Fibroblast of lung (primary cell): ENCODE measurements at places on chromosomes 2 and 18.

GRCh38 chr2:16303761-16304160 lies 361.9 kb downstream of the CYRIA start:
- H3K27ac ChIP-seq, result no peak overlapping the region
- no peaks in the 10 kb centered on the region for H3K27me3 ChIP-seq
- H3K4me1 ChIP-seq, result no peaks in the 10 kb centered on the region
- H3K4me3 ChIP-seq, result no peak overlapping the region

DNA sequence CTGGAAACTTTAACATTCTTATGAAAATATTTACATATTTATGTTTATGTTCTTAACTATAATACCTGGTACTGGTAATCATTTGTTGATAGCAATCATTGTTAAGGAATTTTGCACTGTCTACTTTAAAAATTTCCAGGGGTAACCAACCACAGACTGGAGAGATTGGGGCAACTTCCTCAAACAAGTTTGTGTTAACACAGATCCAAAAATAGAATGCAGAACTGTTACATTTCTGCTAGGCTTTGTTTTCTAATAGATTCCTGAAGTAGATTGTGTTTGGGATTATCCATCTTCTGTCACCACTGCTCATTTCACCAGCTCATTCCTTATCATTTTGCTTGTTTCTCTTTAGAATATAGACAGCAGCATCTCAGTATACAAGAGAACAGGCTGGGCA lies 23.7 kb downstream of the RNF125 start:
- H3K36me3 ChIP-seq, result no peaks in the 10 kb centered on the region
- H3K27ac ChIP-seq, result no peak overlapping the region
- H3K4me1 ChIP-seq, result no peaks in the 10 kb centered on the region
- no peak overlapping the region for H3K4me3 ChIP-seq

GRCh38 chr2:109320195-109320922 lies 191.4 kb downstream of the SH3RF3 start:
- H3K27ac ChIP-seq, result peak overlapping the region; percentile 3
- no peaks in the 10 kb centered on the region for H3K27me3 ChIP-seq
- peaks cover 53% of the 10 kb centered on the region for H3K4me1 ChIP-seq
- no peaks in the 10 kb centered on the region for H3K36me3 ChIP-seq

GRCh38 chr2:118922254-118922653 lies 19.7 kb upstream of the MARCO start:
- no peak for DNase-seq
- H3K36me3 ChIP-seq, result no peaks in the 10 kb centered on the region
- no peaks in the 10 kb centered on the region for H3K27me3 ChIP-seq
- H3K4me3 ChIP-seq, result no peak overlapping the region
- no peaks in the 10 kb centered on the region for H3K4me1 ChIP-seq

- DNase-seq, result no peak
- H3K27ac ChIP-seq, result no peak overlapping the region
- H3K4me3 ChIP-seq, result no peak overlapping the region
- no peaks in the 10 kb centered on the region for H3K4me1 ChIP-seq
These were observed 68.6 kb downstream of the DHRS9 start for GRCh38 chr2:169137924-169138323.

DNA sequence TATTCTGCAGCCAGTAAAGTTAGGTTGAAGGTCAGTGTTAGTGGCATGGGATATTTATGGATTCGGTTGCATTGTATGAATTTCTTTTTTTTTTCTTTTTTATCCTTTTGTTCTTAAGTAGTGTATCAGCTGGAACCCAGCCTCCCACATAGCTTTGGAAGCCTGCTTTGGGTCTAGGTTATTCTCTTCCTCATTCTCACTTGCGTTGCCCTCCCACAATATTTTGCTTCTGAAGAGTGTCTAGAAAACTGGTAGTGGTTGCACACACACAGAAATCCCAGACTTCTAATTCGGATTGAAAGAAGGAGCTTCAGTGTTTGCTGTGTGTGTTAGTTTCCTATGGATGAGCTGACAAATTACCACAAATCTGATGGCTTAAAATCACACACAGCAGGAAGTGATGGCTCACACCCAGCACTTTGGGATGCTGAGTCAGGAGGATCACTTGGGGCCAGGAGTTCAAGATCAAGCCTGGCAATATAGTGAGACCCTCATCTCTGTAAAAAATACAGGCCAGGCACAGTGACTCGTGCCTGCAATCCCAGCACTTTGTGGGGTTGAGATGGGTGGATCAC lies 104.8 kb downstream of the ARL4C start:
- no peak overlapping the region for H3K4me3 ChIP-seq
- no peak overlapping the region for H3K27ac ChIP-seq
- no peaks in the 10 kb centered on the region for H3K36me3 ChIP-seq
- no peaks in the 10 kb centered on the region for H3K4me1 ChIP-seq
- no peak for DNase-seq

DNA sequence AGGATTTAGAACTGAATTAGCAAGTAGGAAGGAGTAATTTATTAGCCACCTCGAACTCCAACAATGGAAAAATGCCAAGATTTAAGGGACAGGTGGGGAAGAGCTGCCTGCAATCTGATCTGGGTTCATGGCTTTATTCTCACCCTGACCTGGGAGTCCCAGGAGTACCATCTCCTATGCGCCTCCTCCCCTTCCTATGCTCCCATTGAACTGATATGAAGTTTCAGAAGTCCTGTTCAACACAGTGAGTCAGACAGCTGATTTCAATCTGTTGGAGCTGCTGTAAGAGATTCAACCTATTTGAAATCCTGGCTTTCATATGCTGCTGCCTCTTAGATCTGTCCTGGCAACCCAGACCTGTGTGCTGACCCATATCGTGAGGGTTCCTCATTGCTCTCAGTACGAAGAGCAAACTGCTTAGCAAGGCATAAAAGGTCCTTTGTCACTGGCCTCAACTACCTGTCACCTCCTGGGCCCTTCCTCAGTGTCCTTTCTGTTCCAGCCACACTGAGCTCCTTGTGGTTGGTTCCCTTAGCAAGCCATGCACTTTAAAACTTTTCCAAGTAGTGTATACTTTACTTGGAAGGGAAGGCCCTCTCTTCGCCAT lies 15.9 kb upstream of the CD28 start:
- peaks cover 14% of the 10 kb centered on the region for H3K4me1 ChIP-seq
- DNase-seq, result no peak
- H3K4me3 ChIP-seq, result no peak overlapping the region
- no peak overlapping the region for H3K27ac ChIP-seq
- H3K36me3 ChIP-seq, result no peaks in the 10 kb centered on the region

DNA sequence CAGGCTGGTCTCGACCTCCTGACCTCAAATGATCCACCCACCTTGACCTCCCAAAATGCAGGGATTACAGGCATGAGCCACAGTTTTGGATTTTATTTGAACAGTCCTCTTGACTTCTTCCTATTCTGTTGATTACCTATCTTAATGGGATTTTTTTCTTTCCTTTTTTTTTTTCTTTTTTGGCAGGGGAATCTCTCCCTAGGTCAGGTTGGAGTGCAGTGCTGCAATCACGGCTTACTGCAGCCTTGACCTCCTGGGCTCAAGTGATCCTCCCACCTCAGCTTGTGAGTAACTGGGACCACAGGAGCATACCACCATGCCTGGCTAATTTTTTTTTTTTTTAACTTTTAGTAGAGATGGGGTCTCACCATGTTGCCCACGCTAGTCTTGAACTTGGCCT lies 2.8 kb downstream of the MTHFD2 start:
- H3K27me3 ChIP-seq, result no peaks in the 10 kb centered on the region
- DNase-seq, result no peak

- H3K27ac ChIP-seq, result no peak overlapping the region
- H3K27me3 ChIP-seq, result no peaks in the 10 kb centered on the region
- H3K4me1 ChIP-seq, result no peaks in the 10 kb centered on the region
- H3K36me3 ChIP-seq, result no peaks in the 10 kb centered on the region
These were observed 85.1 kb upstream of the ACAA2 start for GRCh38 chr18:49898421-49898820.

DNA sequence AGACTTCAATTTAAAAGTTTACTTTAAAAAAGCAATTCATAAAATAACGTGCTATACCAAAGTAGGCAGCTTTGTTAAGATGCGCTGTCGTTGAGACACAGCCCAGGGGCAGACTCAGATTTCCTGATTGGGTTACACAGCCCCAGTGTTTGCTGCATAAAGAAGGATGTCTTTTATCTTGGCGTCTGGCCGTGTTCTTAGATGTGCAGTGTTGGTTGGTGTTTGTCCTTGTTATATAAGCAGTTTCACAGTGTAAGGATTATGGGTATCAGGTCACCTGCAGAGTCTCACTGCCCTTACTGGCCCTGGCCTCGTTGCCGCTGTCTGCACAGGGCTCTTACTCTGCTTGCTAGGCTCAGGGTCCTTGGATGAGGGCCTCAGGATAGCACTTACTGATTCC lies 108.5 kb downstream of the WDSUB1 start:
- DNase-seq, result no peak
- H3K27me3 ChIP-seq, result no peaks in the 10 kb centered on the region
- H3K27ac ChIP-seq, result no peak overlapping the region
- peaks cover 13% of the 10 kb centered on the region for H3K36me3 ChIP-seq

DNA sequence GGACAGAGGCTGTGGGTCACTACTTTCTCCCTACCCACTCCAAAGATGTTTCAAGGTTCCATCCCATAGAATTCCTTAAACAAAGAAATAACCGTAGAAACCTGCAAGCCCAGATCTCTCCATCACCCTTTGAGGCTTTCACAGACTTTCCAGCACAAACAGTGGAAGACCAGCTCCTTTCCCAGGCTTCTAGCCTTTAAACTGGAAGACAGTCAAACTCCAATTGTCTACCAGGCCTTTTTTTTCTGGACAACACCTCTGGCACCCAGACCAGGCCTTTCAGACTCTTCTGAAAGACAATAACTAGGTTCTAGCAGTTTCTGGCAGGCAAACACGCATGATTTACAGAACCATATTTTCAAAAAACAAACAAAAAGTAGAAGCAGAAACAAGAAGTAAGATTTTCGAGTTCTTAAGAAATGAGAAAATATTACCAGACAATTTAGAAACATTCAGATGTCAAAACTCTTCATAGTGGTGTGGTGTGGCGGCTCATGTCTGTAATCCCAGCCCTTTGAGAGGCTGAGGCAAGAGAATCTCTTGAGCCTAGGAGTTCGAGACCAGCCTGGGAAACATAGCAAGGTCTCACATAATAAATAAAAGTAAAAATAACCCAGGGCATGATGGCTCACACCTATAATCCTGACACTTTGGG lies 106.8 kb upstream of the MSH2 start:
- no peak overlapping the region for H3K27ac ChIP-seq
- H3K4me3 ChIP-seq, result no peak overlapping the region
- no peaks in the 10 kb centered on the region for H3K27me3 ChIP-seq
- H3K36me3 ChIP-seq, result no peaks in the 10 kb centered on the region
- no peaks in the 10 kb centered on the region for H3K4me1 ChIP-seq

GRCh38 chr2:36172824-36173223 lies 182.8 kb upstream of the CRIM1 start:
- no peak overlapping the region for H3K27ac ChIP-seq
- no peak for DNase-seq
- no peaks in the 10 kb centered on the region for H3K27me3 ChIP-seq
- no peaks in the 10 kb centered on the region for H3K36me3 ChIP-seq

DNA sequence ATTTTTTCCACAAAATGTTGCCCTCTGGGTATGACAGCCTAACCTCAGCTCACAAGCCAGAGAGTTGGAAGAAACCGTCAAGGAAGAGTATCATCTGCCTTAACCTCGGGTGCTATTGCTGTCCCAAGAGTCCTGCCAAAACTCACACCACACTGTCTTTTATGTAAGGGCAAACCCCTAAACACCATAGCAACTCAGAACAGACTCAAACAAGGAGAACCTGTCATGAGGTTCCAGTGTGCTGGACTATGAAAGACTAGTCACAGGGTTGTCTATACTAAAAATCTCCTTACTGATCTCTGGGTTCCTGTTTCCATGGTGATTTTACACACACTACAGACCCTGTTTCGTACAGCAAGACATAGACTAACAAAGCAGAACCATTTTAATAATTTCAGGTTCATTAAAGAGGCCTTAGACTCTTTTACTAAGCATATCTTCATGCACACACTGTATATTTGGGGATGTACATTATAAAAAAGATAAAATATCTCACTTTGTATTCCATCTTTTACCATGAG lies 159.8 kb downstream of the PKP4 start:
- H3K4me1 ChIP-seq, result no peaks in the 10 kb centered on the region
- no peaks in the 10 kb centered on the region for H3K27me3 ChIP-seq
- no peak overlapping the region for H3K4me3 ChIP-seq
- H3K36me3 ChIP-seq, result peaks cover 2% of the 10 kb centered on the region

- no peaks in the 10 kb centered on the region for H3K36me3 ChIP-seq
- peaks cover 2% of the 10 kb centered on the region for H3K27me3 ChIP-seq
- H3K4me3 ChIP-seq, result no peak overlapping the region
These were observed 50.5 kb upstream of the FZD7 start for GRCh38 chr2:201983174-201983573.

DNA sequence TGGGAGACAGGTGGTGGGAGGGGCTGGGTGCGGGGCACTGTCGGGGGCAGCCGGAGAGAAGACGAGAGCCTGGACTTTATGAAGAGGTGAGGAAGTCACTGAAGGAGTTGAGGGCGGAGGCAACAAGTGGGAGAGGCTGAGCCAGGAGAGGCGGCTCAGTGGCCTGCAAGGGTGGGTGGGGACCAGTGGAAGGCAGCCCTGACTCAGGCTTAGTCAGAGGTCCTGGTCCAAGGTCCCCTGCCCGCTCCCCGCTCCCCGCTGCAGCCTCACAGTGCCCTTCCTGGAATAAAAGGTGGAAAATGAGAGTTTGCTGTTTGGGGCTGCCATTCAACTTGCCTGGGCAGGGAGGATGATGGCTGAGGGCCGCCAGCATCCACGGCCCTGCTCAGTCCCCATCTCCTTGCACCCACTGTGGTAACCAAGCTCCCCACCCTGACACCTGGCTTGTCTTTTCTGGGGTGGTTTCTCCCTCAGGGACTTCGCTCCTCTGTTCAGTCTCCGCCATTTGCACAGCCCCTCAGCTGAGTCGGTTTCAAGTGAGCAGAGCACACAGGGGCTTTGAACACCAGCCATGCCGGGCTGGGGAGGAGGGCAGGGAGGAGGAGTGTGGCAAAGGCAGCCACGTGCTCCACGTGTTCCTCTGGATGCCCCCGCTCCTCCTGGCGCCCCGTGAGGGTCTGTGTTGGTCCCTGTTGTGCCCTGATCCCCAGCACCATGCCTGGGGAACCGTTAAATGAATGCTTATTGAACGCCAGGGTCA lies 13.7 kb upstream of the RALB start:
- no peaks in the 10 kb centered on the region for H3K36me3 ChIP-seq
- no peak overlapping the region for H3K4me3 ChIP-seq
